ENCODE measurements at places on chromosomes 16 and 17.

GRCh38 chr17:33531311-33531710 lies 238.2 kb upstream of the ASIC2 start:
- DNase-seq, result no peak

DNA sequence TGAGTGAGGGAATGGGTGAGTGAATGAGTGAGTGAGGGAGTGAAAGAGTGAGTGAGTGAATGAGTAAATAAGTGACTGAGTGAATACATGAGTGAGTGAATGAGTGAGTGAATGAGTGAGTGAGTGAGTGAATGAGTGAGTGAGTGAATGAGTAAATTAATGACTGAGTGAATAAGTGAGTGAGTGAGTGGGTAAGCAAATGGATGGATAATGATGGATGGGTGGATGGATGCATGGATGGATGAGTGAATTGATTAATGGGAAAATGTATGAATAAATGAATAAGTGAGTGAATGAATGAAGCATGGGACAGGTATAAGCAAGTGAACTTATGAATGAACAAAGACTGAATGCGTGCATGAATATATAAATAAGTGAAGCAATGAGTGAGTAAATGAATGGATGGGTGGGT lies 25.4 kb downstream of the TMEM114 start:
- DNase-seq, result no peak

- no peak for DNase-seq
Observed at GRCh38 chr16:72937360-72937759, 110.6 kb downstream of the ZFHX3 start.

DNA sequence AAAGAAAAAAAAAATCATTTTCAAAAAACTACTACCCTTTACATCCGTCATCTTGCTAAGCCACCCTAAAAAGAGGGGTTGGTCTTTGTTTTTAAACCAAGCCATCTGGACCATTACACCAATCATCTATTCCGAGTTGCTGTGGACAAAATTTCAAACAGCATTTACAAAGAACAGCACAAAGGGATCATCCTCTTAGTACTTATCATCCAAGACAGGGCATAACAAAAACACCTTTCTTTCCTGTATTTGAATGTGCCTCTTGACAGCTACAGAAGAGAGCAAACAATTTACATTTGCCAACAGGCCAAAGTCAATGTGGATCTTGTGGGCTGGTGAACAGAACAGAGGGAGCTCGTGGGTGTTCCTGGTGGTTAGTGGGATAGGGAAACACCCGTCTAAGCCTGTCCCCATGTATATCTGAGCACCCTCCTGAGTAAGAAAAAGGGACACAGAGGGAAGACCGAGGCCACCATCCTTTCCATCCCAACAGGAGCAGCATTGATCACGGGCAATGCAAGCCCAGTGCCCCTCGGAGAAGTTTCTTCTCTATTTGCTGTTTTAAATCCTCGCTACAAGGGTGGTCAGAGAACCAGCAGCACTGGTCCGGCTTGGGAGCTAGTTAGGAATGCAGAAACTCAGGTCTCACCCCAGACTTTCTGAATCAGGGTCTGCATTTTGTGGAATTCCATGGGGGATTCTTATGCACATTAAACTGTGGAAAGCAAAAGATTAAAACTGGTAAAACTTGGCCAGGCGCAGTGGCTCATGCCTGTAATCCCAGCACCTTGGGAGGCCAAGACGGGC lies 1.9 kb downstream of the SLC39A11 start:
- DNase-seq, result no peak

DNA sequence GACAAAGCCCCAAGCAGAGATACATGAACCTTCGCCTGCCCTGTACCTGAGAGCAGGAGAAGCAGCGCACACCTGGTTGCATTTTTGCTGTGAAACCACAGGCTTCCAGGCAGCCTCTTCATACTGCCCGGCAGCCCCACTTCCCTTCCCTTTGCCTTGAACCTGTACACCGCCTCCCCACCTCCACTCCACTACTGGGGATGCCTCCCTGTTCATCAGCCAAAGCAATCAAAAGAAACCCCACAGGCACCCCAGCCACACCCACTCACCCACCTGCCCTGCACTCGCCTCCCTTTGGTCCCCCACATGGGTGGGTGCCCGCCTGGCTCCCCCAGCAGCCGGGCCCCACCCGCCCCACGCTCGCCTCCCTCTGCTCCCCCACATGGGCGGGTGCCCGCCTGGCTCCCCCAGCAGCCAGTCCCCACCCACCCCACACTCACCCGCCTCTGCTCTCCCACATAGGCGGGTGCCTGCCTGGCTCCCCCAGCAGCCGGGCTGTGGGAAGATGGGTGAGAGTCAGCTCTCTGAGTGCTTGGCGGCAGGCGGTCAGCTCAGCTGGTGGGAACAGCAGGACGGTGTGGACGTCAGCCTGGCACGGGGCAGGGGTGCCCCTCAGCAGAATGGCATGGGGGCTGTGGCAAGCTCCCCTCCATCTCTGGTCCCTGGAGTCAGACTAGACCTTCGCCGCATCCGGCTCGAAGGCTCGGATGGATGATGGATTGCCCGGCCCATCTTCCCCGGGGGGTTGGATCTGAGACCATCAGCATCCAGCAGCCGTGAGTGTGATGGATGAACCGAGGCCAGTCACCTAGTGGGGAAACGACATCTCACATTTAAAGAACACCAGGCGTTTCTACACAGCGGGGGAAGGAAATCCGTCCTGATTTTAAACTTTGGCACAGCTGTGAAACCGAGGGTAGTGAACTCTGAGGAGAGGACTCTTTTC lies 135.6 kb downstream of the BANP start:
- no peak for DNase-seq

DNA sequence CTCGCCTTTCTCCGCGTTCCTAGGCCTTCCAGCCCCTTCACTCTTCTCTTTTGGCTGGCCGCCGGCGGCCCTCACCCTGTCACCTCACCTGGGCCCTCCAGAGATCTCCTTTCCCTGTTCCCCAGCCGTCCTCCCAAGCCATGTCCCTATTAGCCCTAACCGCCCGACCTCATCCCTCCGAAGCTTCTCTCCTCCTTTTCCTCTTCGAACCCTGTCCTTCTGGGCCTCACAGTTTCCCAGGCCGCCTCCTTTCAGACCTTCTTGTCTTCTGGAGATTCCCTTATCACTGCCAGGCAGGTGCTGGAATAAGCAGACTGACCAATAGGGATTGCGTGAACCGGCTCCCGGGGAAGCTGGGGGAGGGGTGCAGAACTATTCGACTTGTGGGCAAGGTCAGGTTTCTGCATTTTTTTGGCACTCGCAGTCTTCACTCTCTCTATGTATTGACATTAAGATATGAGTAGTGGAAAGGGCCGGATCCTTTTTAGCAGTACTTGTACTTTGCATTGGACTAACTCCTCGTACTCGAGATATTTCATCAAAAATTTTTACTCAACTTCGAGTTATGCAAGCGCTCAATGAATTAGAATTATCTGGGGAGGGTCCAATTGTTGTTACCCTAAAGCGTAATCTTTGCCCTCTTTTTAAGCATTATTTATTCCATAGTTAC lies 690 bp downstream of the RHOT1 start:
- DNase-seq, result no peak

DNA sequence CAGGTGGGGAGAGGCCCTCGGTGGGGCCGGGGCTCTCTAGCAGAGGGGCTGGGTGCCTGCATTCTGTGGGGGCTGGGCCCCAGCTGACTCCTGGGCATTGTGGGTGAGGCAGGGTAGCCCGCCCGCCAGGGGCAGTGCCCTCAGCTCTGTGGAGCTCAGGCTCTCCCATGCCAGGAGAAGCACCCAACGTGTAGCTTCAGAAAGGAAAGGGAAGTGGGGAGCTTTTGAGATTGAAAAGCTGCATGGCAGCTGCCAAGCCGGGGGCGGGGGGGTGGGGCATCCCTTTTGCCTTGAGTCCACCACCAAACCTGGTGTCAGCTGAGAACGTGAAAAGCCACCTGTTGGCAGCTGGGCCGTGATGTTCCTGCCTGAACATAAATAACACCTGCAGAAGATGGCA lies 192.1 kb upstream of the CIBAR2 start:
- no peak for DNase-seq

DNA sequence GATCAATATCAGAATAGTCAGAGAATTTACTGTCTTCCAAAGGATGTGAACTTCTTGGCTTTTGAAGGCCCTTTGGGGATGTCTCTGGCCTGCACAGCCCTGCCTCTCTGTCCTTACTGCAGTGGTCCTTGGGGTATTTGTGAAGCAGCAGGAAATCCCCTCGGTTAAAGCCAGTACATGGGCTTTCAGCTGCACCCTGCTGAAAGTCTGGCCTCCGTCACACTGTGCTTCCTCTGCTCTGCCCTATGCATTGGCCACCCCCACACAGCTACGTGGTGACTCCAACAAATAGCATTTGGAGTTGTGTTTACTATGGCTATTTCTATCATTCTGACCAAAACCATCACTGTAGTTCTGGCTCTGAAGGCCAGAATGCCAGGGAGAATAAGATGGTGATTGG lies 21.2 kb downstream of the SYCE1L start:
- no peak for DNase-seq
